ENCODE measurements at places on chromosomes 5 and 9. TPM values are rescaled to one million over a fixed set of nuclear protein-coding genes. Genes with fewer than 3 reads are reported as not detected.

- DNase-seq, result no peak
Measured at GRCh38 chr9:134338394-134339182, 12.3 kb downstream of the RXRA start.

GRCh38 chr5:2697446-2698200 is 53.9 kb downstream of the IRX2 start:
- no peak for DNase-seq

- DNase-seq, result no peak
Measured at GRCh38 chr5:168085261-168086031, 206.0 kb upstream of the WWC1 start.

The CEP78 gene
- 40.9 TPM for total RNA-seq

The NR5A1 gene
- total RNA-seq, result 0.42 TPM

The N4BP3 gene
- 36.0 TPM for total RNA-seq

The NIPAL4 gene
- 0.20 TPM for total RNA-seq
